ENCODE measurements at places on chromosomes 7 and 10.

GRCh38 chr10:54094321-54094720, 706.7 kb downstream of the PCDH15 start:
- no peak for DNase-seq

- no peak for DNase-seq
Measured at GRCh38 chr10:127527891-127528290, 21.2 kb upstream of the NPS start.

DNA sequence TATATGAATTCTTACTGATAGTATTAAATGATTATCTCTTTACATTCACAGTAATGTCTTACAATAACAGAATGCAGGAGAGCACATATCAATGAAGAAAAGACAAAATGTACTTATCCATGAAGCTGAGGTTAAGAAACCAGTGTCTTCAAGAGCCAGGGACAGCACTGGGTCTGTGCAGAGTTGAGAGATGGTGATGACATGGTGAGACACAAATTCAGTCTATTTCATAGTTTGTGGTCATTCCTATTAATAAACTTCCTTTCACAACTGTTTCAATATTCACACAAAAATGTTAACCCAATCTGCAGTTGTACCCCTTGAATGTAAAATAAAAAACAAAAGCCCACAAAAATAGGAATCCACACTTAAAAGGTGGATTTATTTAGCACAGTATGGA, 5.3 kb upstream of the MAGI2 start:
- DNase-seq, result no peak

GRCh38 chr10:536371-536925, 153.0 kb downstream of the DIP2C start:
- no peak for DNase-seq

GRCh38 chr10:7932301-7933036, 114.2 kb downstream of the TAF3 start:
- DNase-seq, result no peak

DNA sequence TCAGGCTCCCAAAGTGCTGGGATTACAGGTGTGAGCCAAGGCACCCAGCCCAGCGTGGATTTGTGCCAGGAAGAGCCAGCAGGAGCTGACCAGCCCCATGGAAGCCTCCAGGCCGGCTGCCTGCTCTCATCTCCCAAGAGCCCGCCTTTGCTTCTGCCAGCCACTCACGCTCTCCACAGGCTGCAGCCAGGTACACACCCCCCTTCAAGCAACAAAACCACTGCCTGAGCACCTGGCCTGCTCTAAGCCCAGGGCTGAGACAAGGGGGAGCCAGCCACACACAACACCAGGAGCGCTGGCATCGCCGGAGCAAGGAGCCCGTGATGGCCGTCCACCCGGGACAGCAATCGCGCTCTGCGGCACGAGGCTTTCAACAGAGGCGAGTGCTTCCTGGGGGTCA, 34.5 kb downstream of the MAD1L1 start:
- DNase-seq, result no peak

GRCh38 chr10:62302760-62303159, 34.1 kb upstream of the RTKN2 start:
- DNase-seq, result no peak

DNA sequence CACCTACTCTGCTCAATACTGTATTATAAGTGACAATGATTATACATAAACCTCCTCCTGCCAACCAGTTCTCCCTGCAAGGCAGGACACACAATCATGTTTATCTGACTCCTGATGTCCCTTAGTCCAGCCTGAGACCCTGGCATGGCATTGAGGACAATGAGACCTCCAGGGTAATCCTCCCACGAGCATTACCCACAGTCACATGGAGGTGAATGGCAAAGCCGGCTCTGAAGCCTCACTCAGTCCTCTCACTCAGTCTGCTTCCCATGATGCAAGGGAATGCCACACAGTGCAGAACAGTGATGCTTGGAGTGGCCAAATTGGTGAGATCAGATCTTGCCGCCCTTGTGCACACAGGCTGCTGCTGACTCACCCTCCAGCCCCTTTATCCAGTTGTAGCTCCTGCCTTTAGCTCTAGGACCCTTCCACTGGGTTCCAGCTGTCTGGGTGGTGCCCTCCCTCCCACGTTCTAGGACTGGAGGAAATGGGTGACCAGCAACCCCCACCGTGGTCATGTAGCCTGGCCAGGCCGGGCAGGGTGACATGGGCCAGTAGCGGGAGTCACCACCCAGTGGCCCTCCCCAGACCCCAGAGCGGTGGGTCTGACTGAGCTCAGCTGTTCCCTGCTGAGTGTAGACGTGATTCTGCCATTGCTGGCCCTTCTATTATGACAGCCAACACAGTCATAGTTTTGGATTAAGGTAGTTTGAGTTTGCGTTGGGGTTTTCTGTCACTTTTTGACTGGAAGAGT, 5.5 kb upstream of the ADCY1 start:
- DNase-seq, result no peak

Data from stimulated activated CD4-positive, alpha-beta T cell treated with anti-CD3 and anti-CD28 coated beads, Interleukin-4, amount 100 ng/mL, for 4 hours (primary cell).